Astrocyte (in vitro differentiated cells and primary cell): ENCODE measurements at places on chromosomes 4 and X. TPM values are rescaled to one million over a fixed set of nuclear protein-coding genes. Genes with fewer than 3 reads are reported as not detected.

The AR gene
- total RNA-seq, result 8.3 and 9.0 TPM in 2 replicates

DNA sequence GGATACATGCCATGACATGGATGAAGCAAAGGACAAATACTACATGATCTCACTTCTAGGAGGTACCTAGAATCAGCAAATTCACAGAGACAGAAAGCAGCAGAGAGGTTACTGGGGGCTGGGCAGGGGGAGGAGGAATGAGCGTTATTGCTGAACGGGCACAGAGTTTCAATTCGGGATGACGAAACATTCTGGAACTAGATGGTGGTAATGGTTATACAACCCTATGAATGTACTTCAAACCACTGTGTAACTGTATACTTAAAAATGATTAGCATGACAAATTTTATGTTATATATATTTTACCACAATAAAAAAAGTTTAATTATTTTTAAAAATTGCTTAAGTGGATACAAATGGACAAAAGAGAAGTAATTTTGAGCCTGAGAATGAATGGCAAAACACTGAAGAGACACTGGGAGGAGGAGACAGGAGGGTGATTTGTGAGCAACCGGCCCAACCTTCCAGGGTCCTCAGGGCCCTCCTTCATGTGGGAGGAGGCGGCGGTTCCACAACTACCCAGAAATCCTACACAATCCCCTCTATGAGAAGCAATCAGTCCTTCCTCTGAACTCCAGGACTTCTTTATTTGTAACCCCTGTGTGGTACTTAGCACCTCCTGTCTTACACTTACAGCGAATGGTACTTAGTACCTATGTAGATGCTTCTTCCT, 14.1 kb downstream of the ACSL1 start:
- no peak for DNase-seq

GRCh38 chrX:51747671-51748070, 4.4 kb downstream of the GSPT2 start:
- DNase-seq, result peak; percentile 16

DNA sequence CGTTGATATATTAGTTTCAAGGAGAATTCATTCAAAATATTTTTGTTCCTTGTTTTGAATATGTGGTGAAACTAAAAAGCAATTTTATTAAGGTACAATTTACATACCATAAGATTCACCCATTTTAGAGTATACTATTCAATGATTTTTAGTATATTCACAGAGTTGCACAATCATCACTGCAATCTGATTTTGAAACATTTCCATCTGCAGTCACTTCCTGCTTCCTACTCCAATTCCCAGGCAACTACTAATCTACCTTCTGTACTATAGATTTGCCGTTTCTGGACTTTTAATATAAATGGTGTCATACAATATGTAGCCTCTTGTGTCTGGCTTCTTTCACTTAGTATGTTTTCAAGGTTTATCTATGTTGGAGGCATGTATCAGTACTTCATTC, 71.3 kb downstream of the SLC9A7 start:
- DNase-seq, result no peak

The FABP2 gene
- not detected in 2 replicates for total RNA-seq

The CLIC2 gene
- 0.27 TPM in 1 of 2 replicates, not detected in the other for total RNA-seq
